NCI-H446 treated with DMSO at 0.1 percent for 48 hours (cell line): ENCODE measurements at places on chromosomes 1 and 21.
A peak's percentile ranks its signal among the peaks of the same experiment; 100 is the strongest.

DNA sequence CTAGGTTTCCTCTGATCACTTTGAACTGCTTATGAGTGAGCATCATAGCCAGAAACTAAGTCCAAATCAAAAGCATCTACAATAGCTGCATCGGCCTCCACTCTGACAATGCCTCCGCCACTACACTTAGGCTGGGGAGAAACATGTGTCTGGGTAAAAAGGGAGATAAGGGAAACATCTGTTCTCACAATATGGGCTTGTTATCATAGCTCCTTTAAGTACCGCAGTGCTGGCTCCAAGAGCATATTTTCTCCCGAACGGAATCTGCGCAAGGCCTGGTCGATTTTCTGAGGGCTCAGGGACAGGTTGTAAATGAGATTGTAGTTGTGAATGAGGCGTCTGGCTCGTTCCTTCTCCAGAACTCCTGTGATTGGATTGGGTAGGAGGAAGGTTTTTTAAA is 63.9 kb upstream of the CYP2J2 start:
- no peak for DNase-seq

DNA sequence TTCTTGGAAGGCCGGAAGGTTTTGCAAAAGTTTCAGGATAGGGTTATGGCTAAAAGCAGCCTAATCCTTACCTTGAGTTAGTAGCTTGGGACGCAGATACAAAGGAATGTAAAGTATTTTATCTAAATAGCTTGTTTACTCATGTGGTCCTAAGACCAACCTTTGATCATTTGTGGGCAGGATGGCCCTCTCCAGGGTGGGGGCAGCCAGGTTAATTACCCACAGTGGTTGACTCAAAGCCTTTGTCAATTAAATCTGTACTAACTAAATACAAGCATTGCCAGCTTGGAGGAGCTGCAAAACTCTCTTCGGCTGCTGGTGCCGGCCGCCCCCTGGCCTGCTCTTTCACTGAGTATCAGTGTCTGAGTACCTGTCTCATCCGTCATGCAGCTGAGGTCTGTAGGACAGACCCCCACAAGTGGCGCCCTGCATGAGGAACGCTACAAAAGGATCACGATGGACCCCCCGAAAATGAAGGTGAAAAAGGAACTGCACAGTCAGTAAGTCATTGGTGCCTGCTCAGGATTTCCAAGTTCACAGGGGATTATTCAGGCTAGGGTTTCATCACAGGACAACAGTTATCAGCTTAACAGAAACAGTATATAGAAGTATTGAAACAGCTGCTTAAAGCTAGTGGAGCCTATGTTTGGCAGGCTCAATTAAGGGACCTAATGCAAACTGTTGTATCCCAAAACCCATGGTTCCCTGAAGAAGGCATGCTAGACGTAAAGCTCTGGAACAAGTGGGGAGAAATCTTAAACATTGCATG is 212.5 kb upstream of the MAP1LC3C start:
- no peak for DNase-seq

DNA sequence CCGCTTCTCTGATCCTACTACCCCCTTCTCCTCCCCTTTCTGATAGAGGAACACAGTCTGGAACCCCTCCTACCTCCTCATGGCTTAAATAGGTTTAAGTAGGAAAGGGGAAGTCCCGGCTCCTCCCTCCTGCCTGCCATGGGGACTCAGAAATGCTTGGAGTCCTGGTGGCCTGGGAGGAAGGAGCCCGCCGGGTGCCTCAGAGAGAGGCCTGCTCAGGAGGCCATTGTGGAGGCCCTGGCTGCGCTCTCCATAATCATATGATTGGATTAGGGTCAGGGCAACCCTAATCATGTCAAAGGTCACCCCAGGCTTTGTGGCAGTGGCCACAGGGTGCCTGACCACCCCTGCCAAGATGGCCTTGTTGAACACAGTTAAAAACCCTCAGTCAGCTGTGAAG is 29.0 kb downstream of the WNT3A start:
- DNase-seq: no peak

DNA sequence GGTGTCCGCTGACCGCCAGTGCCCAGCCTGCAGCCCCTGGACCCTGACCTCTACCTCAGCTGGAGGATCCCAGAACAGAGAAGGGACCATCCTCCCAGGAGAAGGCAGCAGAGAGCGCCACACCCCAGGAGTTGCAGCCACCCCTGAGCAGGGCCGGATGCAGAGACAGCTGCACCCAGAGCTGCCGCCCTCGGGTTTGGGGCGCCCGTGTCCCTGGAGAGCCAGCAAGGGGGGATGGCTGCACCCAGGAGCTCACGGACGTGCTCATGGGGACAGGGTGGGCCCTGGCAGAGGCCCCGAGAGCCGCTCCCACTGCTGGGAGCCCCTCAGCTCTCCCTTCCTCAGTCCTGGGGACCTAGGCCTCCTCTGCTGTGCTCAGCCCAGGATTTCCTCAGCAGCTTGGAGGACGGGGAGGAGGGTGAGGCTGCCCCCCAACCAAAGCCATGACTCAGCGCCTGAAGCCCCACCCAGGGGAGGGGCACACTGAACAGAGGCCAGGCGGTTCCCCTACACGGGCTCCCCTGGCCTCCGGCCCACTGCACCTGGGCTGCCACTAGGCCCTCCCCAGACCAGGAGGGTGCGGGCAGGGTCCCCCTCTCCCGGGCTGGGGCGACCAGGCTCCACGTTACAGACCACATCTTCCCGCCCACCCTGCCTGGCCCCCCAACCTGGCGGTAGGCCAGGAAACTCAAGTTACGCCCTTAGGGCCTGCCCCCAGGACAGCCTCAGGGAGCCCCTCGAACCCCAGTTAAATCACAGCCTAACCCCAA is 2.2 kb downstream of the ACAP3 start:
- DNase-seq: peak; percentile 78

GRCh38 chr21:35179990-35180540 is 131.0 kb upstream of the RUNX1 start:
- no peak for DNase-seq

GRCh38 chr1:42739753-42740700 is at the start of gene CLDN19:
Gene CLDN19 (minus strand): TSS chr1:42740236. CDS start chr1:42740063, 173 bp downstream.
- no peak for DNase-seq

GRCh38 chr21:35606578-35606977 is 453.7 kb downstream of the SETD4 start:
- no peak for DNase-seq

- no peak for DNase-seq
Observed at GRCh38 chr1:162279136-162279498, 97.5 kb downstream of the SPATA46 start.

DNA sequence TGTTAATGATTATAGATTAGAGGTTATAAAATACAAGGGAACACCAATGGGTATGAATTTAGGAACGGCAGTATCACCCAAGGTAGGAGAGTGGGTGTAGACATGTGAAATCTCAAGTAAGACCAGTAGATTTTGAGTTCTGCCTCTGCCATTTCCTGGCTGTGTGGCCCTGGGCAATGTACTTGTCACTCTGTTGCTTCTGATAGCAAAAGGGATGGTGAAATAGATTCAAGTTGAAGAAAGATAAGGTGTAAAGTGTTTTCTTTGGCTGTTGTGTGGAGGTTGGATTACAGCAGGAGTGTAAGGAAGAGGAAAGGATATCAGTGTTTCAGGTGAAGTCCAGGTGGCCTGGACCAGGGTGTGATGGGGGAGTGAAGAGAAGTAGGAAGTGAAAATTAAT is 64.3 kb downstream of the ADSS2 start:
- no peak for DNase-seq

DNA sequence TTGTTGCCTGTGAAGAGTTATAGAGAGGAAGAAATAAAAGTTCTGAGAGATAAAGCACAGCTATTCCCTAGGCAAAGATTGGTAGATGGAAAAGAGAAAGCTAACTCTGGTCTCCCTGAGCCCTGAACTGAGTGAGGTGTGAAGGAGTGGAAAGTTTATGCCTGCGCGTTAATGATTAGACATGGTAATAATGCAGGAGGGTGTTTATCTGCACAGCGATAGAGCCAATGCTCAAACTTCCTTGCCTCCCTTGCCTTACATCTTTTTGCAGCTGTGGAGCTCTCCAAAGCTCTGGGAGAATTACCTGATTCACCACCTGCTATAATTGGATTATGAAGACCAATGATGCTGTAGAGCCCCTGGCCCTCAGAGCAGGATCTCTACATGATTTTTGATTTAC is 32.8 kb upstream of the CHRM3 start:
- DNase-seq: no peak

DNA sequence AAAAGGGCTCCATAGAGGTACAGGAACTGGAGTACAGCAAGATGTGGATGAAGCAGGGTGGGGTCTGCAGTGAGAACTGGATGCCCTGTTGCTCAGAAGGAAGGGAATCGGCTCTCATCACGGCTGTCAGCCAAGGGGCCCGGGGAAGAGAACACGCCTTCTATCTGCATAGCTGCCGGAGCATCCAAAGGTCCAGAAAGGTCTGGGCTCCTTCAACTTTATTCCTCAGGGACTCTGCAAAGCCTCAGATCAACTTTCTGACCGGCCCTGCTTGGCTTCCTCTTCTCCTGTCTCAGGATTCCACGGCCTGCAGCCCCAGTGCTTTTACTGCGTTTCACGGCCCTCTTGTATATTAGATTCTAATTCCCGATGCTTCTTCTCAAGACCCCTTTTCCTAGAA is 34.8 kb downstream of the KRTAP19-8 start:
- DNase-seq: no peak

- DNase-seq: no peak
Observed at GRCh38 chr1:119260506-119260905, 108.1 kb upstream of the HAO2 start.

GRCh38 chr1:21509351-21510112 is at the start of gene ALPL:
Gene ALPL (plus strand): TSS chr1:21509423. CDS start chr1:21554082, 44,659 bp downstream.
- DNase-seq: no peak
